ENCODE measurements at places on chromosomes 12 and 14.

DNA sequence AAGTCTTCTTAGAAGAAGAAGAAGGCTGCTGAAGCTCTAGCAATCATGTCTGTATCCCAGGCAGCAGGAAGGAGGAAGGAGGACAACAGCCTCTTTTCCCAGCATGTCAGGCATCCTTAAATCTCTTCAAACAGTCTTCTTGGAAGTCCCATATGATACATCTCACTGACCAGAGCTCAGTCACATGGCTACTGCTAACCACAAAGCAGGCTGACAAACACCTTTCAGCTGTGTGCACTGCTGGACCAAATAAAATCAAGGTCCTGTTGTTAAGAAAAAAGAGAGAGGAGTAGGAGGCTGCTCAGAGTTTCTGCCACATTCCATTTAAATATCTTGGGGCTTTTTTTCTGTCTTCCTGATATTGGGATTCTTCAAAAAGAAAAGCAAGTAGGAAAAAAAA, 203.4 kb upstream of the PELI2 start:
- ATAC-seq = no peak

GRCh38 chr14:63986789-63987533, 134.2 kb downstream of the SYNE2 start:
- ATAC-seq = peak; percentile 51

DNA sequence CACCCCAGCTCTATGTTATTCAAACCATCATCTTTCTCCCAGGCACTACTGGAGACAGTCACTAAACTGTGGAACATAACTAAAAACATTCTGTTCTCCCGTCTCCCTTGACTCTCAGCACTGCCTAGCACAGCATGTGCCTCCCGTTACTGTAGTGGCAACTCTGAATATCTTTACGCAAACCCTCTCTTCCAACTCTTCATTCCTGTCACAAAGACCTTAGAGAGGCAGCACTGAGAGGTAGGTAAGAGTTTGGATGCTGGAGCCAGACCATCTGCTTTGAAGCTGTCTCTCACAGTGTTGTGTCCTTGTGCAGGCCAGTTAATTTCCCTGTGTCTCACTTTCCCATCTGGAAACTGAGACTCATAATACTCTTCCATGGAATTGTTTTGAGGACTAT, 108.1 kb downstream of the DIP2B start:
- no peak for ATAC-seq

GRCh38 chr12:93847517-93848474, 170.6 kb downstream of the CRADD start:
- no peak for ATAC-seq

GRCh38 chr14:51846631-51847488, 13.6 kb upstream of the GNG2 start:
- peak; percentile 72 for ATAC-seq

- no peak for ATAC-seq
Observed at GRCh38 chr12:74941670-74942069, 268.0 kb downstream of the KCNC2 start.

- no peak for ATAC-seq
Observed at GRCh38 chr14:30078811-30079402, 151.3 kb upstream of the PRKD1 start.

GRCh38 chr12:27493260-27493940, 30.6 kb upstream of the PPFIBP1 start:
- no peak for ATAC-seq

DNA sequence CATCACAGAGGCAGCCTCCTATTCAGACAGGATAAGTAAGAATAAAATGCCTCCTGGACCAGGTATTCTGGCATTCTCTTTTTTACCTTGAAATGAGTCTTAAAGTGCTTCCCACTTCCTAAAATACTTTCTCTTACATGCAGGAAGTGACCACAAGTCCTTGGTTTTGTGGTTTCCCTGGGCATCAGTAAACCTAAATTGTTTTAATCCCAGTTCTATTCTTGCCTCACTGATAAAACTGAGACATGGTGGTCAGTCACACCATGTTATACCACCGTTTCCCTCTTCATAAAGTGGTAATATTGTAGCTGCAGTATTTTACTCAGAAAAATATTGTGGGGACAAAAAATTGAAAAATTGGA, 1.2 kb upstream of the SALL2 start:
- no peak for ATAC-seq

DNA sequence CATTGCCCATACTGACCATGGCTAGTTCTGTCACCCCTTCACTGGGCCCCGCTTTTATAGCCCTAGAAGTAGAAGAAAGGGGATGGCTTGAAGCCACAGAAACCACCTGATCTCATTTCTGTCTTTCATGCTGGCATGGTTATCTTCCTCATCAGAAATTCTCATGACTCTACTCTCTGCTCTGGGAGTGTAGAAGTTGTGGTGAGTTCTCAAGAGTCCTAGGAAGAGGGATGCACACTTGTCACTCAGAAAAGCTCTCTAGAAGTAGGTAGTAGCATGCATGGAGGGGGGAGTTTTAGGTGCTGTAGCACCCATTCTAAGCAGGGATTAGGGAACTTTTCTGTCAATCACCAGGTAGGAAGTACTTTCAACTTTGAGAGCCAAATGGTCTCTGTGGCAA, 6.1 kb upstream of the CMA1 start:
- ATAC-seq = no peak

GRCh38 chr14:52950410-52950897, 396 bp downstream of the FERMT2 start:
- ATAC-seq = peak; percentile 35

DNA sequence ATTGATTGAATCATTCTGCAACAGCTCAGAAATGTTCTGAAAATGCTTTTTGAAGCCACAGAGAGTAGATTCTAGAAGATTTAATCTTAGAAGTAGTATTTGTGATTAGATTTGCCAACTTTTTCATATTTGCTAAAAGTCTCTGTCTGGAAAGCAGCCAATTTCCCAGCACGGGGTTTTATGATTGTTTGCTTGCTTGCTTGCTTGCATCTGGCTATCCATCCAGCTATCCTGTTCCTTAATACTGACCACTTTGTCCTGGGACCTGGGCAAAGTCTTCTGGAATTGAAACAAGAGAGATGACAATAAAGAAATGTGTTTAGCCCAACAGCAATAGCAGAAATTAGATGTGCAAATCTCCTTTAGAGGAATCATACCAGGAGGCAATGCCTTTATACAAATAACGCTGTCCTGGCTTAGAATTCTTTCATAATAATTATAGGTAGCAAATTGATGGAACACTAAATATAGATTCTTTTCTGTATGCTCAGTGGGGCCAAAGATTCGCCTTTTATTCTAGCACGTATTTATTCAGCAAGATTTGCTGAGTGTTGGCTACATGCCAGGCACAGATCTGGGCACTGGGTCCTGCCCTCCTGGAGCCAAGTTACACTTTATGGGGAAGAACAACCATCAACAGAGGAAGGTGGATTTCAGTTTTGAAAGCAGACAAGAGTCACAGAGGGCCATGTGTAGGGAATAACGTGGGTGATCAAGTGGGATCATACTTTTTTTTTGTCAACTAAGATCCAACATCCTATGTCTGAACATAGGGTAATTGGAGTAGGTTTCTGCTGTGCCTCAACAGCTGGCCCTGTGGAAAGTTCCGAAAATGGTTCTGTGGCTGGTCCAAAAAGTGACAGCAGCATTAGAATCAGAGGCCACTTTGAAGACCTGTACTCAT, 25.3 kb downstream of the MYBPC1 start:
- no peak for ATAC-seq

- no peak for ATAC-seq
Observed at GRCh38 chr12:74722709-74723108, 185.1 kb downstream of the ATXN7L3B start.

DNA sequence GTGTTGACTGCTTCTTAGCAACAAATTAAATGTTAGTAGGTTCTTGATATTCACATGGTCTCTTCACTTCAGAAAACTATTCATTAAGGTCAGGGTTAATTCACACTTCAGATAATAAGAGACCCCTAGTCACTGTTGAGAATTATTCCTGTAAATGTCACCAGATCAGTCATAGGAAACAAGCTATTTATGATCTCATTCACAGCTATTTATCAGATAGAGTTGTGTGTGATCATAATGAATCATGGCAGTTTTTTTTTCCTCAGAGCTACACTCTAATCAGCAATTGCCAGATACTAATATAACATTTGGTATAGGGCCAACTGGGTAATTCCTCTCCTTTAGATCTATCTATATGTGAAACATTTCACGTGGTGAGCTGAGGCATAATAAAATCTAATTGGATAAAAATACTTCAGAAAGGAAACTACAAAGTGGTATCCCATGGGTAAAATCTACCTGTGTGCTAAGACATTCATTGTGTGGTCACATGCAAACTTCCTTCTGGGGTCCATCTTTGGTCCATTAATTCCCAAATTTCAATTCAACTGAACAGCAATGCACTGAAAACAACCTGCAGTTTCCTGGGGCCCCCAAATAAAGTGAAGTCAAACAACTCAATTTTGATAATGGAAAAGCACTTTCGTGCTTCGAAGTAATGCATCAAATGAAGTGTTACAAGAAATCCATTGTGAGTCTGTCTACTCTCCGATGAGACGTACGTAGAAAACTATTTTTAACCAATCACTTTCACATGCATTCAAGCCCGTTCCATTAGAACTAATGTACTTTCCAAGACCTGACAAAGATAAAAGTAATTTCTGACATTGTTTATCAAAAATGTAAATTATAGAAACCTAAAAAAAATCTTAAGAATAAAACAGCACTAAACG, 197.0 kb downstream of the ACSS3 start:
- no peak for ATAC-seq

DNA sequence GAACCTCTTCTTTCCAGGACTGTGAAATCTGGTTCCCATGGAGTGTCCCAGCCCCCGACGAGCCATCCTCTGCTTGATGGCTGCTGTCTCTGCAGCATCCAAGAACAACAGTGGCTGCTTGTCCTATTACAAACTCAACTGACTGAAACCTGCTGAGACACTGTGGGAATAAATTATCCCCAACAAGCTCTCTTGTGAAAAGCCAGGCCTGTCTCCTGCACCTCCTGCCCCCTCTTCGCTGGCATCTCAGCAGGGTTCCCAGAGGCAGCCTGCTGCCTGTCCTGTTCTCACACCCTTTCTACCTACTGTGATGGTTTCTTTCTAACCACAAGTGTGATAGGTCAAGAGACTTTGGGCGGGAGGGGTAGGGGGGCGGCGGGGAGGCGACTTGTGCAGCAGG, 180.2 kb downstream of the TSPAN9 start:
- ATAC-seq = no peak

DNA sequence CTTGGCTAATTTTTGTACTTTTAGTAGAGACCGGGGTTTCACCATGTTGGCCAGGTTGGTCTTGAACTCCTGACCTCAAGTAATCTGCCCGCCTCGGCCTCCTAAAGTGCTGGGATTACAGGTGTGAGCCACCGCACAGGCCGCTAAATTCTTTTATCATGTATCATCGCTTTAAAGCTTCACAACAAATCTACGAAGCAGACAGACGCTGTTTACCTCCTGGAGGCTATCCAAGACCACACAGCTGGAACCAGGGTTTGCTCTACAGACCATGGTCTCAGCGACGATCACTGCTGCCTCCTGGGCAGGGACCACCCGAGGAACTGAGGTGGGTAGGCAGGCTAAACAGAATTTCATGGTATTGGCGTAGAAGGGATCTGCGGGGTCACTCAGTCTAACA, 27.2 kb downstream of the KRT80 start:
- no peak for ATAC-seq

- peak; percentile 61 for ATAC-seq
Observed at GRCh38 chr12:123075646-123076171, 75.2 kb downstream of the PITPNM2 start.

DNA sequence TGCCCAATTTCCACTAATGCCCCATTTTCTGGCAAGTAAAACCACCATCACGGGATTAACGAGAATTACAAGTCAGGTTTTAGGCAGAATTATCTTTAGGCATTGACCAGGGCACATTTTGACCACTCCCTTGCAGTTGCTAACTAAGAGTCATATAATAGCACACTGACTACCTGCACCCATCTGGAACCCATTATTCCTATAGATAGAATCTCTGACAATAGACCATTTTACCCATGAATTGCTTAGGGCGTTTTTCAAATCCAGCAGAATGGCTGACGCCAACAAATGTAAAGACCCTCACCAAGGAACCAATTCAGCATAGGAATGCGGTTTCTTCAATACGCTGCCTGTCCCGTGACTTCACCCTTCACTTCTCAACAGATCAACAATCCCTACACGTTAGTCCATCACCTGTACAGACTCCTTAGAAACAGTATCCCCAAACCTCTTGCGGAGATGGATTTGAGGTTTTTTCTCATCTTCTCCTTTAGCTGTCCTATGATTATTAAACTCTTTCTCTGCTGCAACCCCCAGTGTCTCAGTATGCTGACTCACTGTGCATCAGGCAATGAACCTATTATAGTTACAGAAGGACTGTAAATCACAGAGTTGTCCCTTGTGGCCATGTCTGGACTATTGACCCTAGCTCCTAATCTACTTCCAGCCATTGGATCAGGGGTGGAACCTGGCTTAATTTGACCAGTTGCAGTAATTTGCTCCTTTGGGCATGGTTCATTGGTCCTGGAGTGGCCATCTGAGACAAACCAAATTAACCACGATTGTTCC, 177.3 kb upstream of the PLXNC1 start:
- no peak for ATAC-seq

GRCh38 chr14:50366589-50366988, 30.1 kb downstream of the CDKL1 start:
- ATAC-seq = no peak

DNA sequence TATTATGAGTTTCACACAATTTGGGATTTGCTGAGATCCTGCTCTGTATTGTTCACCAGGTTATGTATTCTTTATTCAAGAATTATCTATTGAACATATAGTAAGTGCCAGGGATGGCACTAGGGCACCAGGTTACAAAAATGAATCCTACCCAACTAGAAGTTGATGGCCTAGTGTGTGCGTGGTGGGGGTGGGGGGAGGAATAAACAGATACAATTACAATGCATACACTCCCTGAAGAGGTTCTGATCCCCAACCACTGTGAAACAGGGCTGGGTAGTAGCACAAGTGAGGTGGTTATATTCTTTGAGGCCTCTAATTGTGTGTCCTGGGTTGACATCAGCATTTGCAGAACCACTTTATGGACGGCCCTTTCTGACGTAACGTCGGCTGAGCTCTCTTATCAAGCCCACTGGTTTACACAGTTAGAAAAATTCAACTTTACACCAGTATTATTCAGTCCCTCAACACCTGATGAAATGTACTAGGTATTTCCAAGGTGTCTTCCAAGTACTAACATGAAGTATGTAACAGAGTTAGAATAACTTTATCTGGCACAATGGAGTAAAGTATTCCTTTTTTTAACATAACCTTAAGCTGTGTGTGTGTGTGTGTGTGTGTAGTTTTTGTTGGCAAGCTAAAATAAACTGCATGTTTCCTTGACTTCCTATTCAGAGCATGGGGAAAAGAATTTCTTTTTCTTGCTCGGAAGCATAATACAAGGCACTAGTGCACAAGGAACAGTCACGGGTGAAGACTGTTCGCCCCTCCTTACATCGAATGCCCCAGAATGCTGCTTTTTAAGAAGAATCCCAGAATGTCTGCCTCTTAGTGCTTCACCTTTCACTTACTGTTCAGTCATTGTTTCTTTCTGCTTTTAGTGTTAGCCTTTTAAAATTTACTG, 8.1 kb upstream of the GLRX5 start:
- peak; percentile 38 for ATAC-seq

- ATAC-seq = no peak
Observed at GRCh38 chr14:95463171-95463901, 53.1 kb downstream of the SYNE3 start.

Data from gastroesophageal sphincter (tissue), 4 donors.